D721Med (cell line): ENCODE measurements at places on chromosomes 2 and 18.

DNA sequence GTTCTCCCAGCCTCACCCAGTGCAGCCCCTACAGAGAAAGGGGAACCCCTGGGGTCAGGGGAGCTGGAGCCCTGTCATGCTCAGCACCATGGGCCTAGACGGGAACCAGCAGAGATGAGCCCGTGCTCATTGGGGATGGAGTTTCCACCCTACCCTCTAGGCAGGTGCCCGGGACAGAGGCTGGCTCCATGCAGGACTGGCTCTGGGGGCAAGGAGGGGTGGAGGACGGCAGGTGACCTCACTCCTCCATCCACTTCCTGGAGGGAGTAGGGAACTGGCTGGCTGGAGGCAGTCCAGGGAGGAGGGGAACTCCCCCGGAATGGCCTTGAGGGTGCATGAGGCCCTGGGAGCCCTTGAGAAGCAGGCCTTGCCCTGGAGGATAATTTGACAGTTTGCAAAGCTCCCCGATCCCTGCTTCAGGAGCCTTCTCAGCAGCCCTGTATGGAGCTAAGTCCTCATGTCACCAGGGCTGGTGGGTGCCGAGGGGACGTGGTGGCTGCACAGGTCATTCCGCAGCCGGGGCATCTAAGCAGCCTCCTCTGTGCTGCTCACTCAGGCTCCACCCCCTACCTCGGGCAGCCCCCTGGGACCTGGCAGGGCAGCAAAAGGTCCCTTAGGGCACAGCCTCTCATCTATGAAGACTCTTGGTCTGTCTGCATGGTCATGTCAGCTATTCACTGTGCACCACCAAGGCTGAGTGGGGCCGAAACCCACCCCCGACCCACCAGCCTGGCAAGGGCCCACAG lies 2.1 kb downstream of the NEURL3 start:
- no peak for DNase-seq

GRCh38 chr2:238027058-238027457 lies 33.7 kb upstream of the SCLY start:
- no peak for DNase-seq

DNA sequence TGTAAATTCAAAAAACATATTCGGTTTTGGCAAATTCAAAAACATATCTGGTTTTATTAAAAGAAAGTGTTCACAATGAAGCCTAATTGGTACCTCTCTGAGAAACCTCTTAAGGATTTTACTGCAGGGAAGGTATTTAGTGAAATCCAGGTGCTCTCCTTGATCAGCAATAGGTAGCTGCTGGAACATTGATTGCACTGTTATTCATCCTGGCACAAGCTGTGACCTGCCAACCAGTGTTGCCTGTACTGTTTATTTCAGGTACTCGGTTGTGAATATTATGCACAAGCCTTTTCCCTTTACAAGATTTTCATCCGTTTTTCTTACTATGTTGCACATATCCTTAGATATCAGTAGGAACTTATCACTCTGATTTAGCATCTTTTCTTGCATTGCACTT lies 155.8 kb upstream of the ZEB2 start:
- no peak for DNase-seq

DNA sequence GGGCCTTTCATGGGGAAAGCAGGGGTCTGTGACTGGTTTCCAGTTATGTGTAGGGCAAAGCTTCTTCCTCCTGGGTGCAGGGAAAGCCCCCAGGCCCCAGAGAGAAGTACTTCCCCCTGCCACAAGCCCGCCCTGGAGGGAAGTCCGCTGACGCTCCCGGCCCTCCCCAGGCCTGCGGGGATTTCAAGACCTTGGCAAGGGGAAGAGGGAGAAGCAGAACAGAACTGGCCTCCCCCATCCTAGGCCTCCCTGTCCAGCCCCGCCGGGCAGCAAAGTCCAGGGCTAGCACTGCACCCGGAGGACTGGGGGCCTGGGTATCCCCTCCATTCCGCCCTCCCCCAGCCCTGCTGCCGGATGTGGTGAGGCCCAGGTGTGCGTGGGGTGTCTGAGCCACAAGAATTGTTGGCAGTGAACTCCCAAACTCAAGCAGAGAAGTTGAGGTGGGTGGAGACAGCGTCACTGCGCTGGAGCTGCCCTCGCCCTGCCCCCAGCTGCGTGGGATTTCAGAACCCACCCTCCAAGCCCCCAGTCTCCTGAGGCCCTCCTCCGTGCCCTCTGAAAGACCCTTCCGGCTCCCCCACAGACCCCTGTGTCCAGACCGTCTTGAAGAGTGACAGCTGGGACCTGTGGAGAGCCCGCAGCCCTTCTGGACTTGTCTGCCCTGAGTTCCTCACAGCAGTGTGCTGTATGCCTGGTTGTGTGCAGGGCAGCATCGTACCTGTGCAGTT lies 1.1 kb upstream of the DUSP2 start:
- DNase-seq = no peak

GRCh38 chr18:72339976-72340375 lies 204.2 kb downstream of the CBLN2 start:
- no peak for DNase-seq

DNA sequence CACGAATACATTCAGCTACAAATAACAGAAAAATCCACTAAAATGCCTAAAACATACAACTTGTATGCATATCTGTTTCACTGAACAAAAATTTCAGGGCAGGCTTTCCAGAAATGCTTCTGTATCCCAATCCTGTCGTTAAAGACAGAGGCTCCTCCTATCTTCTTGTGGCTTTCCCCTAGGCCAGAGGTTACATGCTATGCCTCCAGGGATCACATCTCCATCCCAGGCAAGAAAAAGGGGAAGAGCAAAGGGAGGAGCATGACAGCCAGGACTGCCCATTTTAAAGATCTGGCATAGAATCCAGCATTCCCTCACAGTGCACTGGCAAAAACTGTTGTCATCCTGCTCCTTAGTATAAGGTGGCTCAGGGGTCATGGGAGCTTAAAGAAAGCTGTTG lies 268.7 kb upstream of the SETBP1 start:
- no peak for DNase-seq

- no peak for DNase-seq
These were observed 713 bp downstream of the ATOH8 start for GRCh38 chr2:85754313-85755095.

- DNase-seq = no peak
These were observed 14.5 kb downstream of the SLC40A1 start for GRCh38 chr2:189566046-189566445.

DNA sequence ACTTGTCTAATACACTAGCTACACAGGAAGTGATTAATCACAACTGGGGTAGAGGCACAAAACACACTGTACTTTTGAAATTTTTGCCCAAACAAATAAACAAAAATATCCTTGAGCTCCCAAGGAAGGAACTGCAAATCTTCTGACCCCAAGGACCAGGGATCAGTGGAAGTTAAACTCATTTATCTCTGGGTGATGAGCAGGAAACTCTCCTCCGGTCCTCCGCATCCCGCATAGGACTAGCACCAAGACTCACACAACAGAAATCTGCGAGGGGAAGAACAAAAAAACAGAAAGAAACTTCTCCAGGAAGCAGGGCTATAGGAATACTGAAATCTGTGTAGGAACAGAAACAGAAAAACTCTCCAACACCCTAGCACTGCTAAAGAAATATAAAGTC lies 650.3 kb downstream of the DCDC2C start:
- DNase-seq = no peak

GRCh38 chr2:68365087-68365486 lies at the start of gene PLEK:
Gene PLEK (plus strand): TSS chr2:68365282. CDS start chr2:68365352, 70 bp downstream.
- DNase-seq = no peak

DNA sequence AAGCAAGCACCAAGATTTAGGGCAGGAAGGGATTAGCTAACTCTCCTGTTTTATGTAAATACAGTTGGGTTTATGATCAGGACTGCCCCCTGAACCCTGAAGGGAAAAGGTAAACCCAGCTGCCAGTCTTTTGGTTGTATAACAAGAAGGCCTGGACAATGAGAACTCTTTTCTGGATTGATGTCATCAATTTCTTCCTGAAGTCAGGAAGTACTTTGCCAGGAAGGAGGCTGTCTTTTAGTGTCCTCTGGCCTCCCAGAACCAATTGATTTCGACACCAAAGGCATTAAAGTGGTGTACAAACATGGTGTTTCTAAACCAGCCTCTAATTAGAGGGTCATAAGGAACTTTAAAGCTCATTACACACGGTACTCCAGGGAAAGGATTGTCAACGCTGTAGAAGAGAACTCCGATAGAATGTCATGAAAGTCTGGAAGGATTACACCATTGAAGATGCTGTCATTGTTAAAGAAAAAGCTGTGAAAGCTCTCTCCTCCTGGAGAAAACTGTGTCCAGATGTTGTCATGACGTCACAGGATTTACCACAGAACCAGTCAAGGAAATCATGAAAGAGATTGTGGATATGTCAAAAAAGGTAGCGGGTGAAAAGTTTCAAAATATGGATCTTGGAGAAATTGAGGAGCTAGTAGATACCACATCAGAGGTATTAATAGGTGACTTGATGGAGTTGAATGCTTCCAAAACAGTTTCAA lies 78.8 kb downstream of the ANKRD12 start:
- DNase-seq = no peak

GRCh38 chr2:181438261-181438660 lies 18.9 kb upstream of the ITGA4 start:
- DNase-seq = no peak

DNA sequence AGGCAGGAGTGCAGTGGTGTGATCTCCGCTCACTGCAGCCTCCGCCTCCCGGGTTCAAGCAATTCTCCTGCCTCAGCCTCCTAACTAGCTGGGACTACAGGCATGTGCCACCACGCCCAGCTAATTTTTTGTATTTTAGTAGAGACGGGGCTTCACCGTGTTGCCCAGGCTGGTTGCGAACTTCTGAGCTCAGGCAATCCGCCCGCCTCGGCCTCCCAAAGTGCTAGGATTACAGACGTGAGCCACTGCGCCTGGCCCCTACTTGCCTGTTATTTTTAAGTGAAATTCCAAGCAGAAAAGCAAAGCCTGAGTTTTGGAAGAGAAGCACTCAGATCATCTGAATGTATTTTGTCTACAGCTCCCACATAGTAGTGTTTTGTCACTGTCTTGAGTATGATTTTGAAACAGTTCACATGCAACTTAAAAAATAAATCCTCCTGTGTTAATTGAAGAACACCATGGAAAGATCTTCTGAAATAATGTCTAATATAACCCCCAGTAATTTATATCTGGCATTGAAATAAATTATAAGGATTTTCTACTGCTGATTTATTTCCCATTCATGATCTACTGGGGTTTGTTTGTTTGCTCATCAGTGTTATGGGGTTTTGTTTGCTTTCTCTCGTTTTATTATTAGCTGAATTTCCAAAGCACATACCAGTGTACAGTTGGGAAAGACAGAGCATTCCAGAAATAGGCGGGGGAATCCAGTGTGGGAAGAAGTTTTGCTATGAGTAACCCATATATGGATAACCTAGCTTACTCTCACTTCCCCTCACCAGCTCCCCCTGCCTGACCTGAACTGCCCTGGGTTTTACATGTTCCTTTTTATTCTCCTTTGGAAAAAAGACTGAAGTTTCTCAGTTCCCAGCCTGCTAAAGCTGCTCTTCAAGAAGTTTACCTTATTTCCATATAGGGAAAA lies 80.1 kb upstream of the MAP3K20 start:
- no peak for DNase-seq

DNA sequence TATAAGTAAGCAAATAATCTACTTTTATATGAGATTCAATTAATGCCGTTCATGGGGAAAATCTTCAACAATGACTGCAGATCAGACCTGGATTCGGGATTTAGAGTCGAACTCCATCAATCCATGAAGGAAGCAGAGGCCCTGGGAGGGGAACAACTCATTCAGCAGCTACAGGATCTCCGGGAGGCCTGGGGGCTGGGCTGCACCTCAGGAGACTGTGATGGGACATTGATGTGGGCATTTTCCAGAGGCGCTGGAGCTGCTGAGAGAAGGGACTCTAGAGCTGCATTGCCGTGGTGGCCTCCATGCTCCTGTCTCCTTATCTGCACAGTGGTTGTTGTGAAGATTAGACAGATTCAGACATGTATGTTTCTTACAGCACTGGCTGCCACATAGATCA lies 76.9 kb downstream of the MYT1L start:
- no peak for DNase-seq

GRCh38 chr18:12468445-12468844 lies 60.7 kb downstream of the PRELID3A start:
- no peak for DNase-seq

- no peak for DNase-seq
These were observed 113.7 kb downstream of the TANC1 start for GRCh38 chr2:159082119-159082518.

GRCh38 chr2:23680951-23681350 lies 246.0 kb downstream of the ATAD2B start:
- no peak for DNase-seq

DNA sequence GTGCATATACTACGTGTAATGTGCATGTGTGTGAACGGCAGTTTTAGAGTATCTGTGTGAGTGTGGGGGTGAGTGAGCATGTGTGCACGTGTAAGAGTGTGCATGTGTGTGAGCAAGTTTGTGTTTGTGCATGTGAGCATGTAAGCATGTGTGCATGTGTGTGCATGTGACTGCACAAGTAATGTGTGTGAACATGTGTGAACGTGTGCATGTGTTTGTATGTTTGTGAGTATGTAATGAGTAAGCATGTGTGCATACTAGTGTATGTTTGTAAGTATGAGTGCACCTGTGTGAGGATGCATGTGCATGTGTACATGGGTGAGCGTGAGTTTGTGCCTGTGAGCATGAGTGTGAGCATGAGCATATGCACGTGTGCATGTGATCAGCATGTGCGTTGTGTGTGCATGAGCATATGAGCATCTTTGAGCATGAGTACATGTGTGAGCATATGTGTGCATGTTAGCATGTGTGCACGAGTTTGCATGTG lies 90.7 kb downstream of the ZNF516 start:
- no peak for DNase-seq
